ENCODE measurements at places on chromosomes 1 and 21.

- DNase-seq = no peak
These were observed 155.2 kb downstream of the PEX14 start for GRCh38 chr1:10629816-10630571.

DNA sequence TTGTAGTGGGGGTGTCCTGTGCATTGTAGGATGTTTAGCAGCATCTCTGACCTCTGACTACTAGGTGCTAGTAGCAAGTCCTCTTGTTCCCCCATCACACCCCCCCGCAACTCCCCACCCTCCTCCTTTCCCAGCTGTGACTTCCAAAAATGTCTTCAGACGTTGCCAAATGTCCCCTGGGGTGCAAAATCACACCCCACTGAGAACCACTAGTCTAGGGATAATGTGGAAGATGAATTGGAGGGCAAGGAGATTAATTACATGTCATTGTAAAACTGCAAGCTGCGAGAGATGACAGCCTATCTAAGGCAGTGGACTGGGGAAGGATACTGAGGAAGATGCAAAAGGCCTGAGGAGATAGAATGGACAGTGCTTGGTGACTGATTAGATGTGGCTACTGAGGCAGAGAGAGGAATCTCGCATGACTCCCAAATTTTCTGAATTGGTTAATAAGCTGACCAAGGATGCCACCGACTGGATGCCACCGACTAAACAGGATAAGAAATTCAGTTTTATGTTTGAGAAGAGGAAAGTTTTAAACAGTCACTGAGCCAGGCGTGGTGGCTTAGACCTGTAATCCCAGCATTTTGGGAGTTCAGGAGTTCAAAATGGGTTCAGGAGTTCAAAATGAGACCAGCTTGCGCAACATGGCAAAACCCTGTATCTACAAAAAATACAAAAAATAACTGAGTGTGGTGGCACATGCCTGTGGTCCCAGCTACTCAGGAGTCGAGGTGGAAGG is 3.1 kb upstream of the JAK1 start:
- peak; percentile 81 for DNase-seq

GRCh38 chr1:13576926-13577325 is 6.7 kb upstream of the PDPN start:
- no peak for DNase-seq

DNA sequence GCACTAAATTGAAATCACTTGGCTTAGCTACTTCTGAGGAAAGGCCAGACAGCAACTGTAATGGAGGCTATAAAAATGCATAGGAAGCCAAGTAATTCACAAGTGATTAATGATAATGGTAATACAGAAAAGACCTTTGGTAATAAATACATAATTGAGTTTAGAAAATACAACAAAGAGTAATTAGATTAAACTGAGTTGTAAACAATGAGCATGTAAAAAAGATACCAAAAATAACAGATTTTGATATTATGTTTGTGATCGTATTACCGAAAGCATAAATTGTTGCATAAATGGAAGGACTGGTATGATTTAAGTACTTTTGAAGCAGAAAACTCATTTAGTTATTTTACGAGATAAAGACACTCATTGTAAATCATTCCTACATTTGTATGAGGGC is 556.7 kb upstream of the TMPRSS15 start:
- DNase-seq = no peak

- no peak for DNase-seq
These were observed 6.3 kb downstream of the AP4B1 start for GRCh38 chr1:113898241-113898814.

GRCh38 chr1:31811605-31812004 is 4.2 kb downstream of the SPOCD1 start:
- DNase-seq = no peak

DNA sequence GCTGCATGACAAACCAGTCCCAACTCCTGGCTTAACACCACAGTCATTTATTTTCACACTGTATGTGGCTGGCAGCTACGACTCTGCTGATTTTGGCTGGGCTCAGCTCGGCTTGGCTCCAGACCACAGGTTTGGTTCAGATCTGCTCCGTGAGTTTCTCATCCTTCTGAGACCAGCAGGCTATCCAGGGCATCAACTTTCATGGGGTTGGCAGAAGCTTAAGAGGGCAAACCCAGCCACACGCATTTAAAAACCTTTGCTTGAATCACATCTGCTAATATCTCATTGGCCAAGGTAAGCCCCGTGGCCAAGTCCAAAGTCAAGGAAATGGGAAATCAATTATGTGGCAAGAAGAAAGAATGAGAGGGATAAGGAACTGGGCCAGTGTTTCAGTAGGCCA is 574.2 kb downstream of the MATN1 start:
- DNase-seq = no peak

DNA sequence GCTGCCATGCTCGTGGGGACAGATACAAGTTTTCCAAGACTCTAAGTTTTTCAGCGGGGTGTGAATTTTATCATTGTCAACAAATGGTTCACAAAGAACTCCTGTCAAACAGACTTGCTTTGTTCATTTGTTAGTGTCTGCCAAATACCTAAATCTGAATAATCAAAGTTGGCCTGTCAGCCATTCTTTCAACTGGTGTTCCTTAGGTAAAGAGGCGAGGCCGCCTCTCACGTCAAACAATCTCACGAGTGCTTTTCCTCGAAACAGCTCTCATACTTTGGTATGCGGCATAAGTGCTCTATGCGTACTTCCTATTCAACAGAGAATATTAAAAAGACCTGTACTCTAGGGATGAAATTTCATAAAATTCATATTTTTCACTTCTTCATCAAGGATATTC is 51.4 kb upstream of the KANK4 start:
- DNase-seq = no peak

- DNase-seq = no peak
These were observed 5.4 kb upstream of the TNFRSF4 start for GRCh38 chr1:1219341-1219740.

GRCh38 chr1:36123356-36123755 is 1.7 kb downstream of the COL8A2 start:
- no peak for DNase-seq

GRCh38 chr1:174872615-174873058 is 127.1 kb upstream of the CACYBP start:
- no peak for DNase-seq

- DNase-seq = no peak
These were observed 3.7 kb downstream of the VANGL2 start for GRCh38 chr1:160404094-160404493.

DNA sequence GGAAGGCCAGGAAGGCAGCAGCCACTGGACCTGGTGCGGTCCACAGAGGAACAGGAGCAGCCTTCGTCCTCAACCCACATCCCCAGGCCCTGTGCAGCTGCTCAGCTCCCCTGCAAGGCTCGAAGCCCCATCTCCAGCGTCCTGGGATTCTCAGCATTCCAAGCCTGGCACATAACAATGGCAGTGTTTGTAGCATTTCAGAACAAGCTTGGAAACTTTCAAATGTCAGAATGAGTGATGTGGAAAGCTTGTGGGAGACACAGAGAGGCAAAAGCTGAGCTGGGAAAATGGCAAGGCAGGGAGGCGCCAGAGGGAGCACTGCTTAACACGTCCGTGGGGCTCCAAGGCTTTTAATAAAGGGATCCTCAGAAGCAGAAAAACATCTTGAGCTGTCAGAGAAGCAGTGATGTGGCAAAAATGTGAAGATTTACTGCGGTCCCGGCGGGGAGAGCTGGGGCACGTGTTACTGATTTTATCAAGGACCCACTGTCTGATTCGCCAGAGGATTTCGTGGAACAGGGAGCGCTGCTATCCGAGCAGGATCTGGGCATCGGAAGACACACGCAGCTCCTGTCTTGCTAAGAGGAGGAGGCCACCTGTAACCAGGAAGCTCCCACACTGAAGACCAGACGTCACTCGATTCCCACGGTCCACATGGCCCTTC is 38.1 kb downstream of the TOMM20 start:
- DNase-seq = no peak

GRCh38 chr1:219576931-219577730 is 35.8 kb downstream of the ZC3H11B start:
- DNase-seq = no peak

- DNase-seq = no peak
These were observed 7.1 kb upstream of the CDK18 start for GRCh38 chr1:205497351-205497750.

DNA sequence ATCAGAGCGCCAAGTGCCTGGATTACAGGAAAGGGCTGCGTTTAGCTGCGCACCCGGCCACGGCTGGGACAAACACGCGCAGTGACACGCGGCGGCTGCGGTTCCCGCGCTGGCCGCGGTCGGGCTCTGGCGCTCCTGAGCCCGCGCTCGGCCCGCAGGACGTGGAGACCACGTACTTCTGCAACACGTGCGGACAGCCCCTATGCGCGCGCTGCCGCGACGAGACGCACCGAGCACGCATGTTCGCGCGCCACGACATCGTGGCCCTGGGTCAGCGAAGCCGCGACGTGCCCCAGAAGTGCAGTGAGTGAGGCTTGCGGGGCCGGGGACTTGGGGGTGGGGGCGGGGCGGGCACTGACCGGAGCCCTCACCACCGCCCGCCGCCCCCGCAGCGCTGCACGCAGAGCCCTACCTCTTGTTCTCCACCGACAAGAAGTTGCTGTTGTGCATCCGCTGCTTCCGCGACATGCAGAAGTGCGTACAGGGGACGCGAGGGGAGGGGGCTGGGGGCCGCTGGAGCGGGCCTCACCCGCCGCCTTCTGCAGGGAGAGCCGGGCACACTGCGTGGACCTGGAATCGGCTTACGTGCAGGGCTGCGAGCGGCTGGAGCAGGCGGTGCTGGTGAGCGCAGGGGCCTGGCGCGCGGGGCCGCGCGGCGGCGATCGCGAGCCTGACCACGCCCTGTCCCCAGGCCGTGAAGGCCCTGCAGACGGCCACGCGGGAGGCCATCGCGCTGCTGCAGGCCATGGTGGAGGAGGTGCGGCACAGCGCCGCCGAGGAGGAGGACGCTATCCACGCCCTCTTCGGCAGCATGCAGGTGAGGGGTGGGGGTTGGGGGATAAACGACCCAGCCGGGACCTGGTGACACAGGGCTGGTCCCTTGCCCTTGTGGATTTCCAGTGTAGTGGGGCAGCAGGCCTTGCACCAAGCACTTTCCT is 3.1 kb downstream of the RNF207 start:
- no peak for DNase-seq

GRCh38 chr1:185448591-185449186 is 131.6 kb upstream of the IVNS1ABP start:
- no peak for DNase-seq

- DNase-seq = no peak
These were observed 92.4 kb upstream of the RALGPS2 start for GRCh38 chr1:178632653-178633052.

- no peak for DNase-seq
These were observed 24.6 kb downstream of the KCNC4 start for GRCh38 chr1:110234691-110235090.

DNA sequence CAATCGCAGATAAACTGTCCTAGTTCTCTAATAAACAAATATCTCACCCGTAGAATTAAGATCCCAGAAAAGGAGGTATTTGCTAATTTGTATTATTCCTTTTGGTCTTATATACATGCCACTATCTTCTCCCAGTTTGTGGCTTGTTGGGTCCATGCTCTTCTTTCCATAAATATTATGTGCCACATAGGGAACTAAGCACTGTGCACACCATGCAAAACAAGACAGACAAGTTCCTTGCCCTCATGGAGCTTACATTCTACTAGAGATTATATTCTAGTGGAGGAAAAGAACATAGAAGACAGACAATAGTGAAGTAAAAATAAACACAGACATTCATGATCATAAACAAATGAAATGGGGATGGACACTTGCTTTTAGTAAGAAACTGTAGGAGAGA is 4.7 kb downstream of the GART start:
- DNase-seq = no peak

DNA sequence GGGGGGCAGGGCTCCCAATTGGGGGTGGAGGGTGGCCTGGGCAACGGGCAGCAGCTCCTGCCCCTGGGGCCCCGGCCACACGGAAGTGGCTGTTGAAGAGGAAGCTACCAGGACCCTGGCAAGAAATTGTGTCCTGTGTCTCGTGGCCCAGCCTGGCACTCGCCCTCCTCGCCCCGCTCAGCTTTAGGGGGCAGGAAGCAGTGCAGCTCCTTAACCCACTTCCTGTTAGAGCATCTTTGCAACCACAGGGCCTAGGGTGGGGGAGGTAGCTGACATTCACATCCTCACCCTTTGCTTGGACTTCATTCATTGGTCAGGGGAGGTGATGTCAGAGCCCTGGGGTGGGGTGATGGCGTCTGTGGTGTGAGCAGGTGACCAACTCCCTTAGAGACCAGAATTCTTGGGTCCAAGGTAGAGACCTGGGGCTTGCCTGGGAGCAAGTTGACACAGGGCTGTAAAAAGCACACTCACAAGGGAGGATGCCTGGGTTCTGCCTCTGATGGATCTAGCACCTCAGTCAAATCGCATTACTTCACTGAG is at the start of gene ARHGAP30:
Gene ARHGAP30 (minus strand): TSS at position 161 of the 540 bp plus-strand sequence. CDS start 267 bp downstream, outside the sequence.
- no peak for DNase-seq

GRCh38 chr1:232372841-232373440 is 257.0 kb downstream of the SIPA1L2 start:
- DNase-seq = peak; percentile 76

- no peak for DNase-seq
These were observed 63.1 kb downstream of the ZNF281 start for GRCh38 chr1:200346700-200347099.

GRCh38 chr1:153649863-153650235 is 8.7 kb upstream of the SNAPIN start:
- no peak for DNase-seq

- DNase-seq = no peak
These were observed 11.5 kb downstream of the MACO1 start for GRCh38 chr1:25442178-25442577.

DNA sequence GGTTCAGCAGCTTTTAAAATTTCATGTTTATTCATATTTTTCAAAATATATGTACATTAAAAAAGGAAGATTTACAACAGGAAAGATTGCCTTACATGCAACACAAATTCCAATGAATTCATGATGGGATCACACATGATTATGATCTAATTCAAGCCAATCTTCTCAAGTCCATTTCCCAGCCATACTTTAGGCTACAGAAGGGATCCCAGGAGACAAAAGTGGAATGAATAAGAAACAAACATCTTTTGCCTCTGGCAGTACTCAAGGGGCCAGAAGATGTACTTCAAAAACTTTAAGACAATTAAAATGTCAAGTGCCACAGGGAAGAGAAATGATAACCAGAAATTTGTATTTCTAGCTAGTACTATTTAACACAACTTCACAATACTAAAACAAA is 10.2 kb upstream of the SH2D5 start:
- no peak for DNase-seq

- DNase-seq = no peak
These were observed 75.1 kb upstream of the SIPA1L2 start for GRCh38 chr1:232704694-232705680.

- DNase-seq = no peak
These were observed 25.5 kb upstream of the CSF3R start for GRCh38 chr1:36508257-36508656.

All from vagina (tissue), 2 donors.